ENCODE measurements at places on chromosomes 4 and X. TPM values are rescaled to one million over a fixed set of nuclear protein-coding genes. Genes with fewer than 3 reads are reported as not detected.

Gene ZNF275
- total RNA-seq: 3.6 TPM

Gene SMARCAD1
- 37.1 TPM for total RNA-seq

Gene SUPT20HL1
- not detected for total RNA-seq

Gene SLITRK4
- total RNA-seq: 36.1 TPM

Gene SMIM10L2A
- total RNA-seq: 0.30 TPM

Gene CYTL1
- 204 TPM for total RNA-seq

Gene REELD1
- total RNA-seq: not detected

Gene PABPC1L2B
- total RNA-seq: not detected

Gene PLRG1
- 117 TPM for total RNA-seq

Gene KLB
- not detected for total RNA-seq

Gene LGI2
- total RNA-seq: not detected

Gene ETDB
- not detected for total RNA-seq

Gene CLCN3
- total RNA-seq: 56.1 TPM

Gene GAGE12H
- not detected for total RNA-seq

Gene KIT
- total RNA-seq: 24.0 TPM

Gene FBXL5
- total RNA-seq: 76.7 TPM

Gene CPE
- total RNA-seq: 3.5 TPM

Gene AKAP17A
- 17.2 TPM for total RNA-seq

Gene CENPVL1
- total RNA-seq: not detected

Gene CFAP299
- not detected for total RNA-seq

Gene CCKAR
- not detected for total RNA-seq

Gene GPR101
- not detected for total RNA-seq

Gene FAM133A
- not detected for total RNA-seq

Gene SLC16A2
- total RNA-seq: 0.91 TPM

Gene PFKFB1
- total RNA-seq: not detected

Gene CXCL1
- 36.2 TPM for total RNA-seq

Gene AFM
- total RNA-seq: not detected

Gene POU4F2
- not detected for total RNA-seq

Gene PRKG2
- total RNA-seq: under 0.01 TPM

Gene ANKRD50
- 75.4 TPM for total RNA-seq

Gene MGAT4D
- not detected for total RNA-seq

Gene NWD2
- not detected for total RNA-seq

Gene MAGT1
- 105 TPM for total RNA-seq

All from epithelial cell of umbilical artery (primary cell).